ENCODE measurements at places on chromosomes 1 and 21.

DNA sequence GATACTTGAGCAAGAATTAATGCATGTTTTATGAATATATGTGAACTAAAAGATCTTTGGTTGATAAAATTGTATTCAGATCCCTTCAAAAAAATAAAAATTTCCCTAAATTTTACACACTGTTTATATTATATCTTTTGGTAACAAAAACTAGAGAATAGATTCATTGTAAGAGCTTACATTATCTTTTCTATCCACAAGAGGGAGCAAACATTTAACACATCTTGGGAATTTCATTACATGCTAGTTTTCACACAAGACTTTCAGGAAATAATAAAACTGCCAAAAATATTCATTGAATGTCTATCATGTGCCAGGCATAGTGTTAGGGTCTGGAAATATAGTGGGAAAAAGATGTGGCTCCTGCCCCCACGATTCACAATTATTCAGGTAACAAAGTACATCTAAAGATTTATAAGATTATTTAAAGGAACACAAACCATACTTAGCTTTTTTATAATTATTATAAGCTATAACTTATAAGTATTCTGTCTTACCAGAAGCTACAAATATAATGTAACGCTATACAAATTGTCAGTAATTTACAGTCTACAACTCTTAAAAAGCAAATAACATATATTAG, 30.6 kb downstream of the FAF1 start:
- DNase-seq: peak; percentile 70

- DNase-seq: no peak
Measured at GRCh38 chr1:187985897-187986654, 1157.3 kb downstream of the PLA2G4A start.

DNA sequence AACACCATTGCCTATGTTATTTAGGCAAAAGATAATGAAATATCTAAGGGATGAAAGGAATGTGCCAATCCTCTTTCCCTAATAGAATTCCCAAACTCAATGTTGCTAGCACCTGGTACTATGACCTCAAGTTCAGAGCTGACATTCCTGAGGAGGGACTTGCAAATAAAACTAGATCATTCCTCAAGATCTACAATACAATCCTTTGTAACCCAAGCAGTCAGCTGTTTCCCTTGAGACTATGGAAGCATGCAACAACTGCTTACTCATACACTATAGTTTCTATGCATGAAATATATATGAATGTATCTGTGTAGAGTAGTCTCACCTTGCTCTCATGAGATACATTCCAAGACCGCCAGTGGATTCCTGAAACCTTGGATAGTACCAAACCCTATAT, 65.0 kb downstream of the ABL2 start:
- DNase-seq: no peak

DNA sequence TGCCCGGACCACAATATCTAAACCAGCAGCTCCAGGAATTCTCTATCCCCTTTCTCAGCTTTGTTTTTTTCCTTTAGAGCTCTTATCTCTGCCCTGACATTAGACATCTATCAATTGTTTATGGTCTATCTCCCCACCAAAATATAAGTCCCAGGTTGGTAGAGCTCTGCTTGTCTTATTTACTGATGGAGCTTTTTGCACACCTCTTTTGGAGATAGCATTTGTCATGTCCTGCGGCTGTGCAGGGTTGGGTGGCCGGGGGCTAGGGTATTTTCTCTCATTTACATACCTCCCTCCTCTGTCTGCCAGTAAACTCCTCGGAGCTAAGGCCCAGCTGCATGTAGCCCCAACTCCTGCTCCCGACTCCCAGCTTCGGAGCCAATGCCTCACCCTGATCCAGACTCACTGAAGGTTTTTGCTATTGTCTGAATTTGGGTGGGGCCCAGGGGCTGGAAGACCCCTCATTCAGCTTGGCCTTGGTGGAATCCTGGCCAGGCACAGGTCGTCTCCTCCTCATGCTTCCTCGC, 11.1 kb upstream of the PDE9A start:
- DNase-seq: no peak

GRCh38 chr1:87814573-87814972, 485.9 kb downstream of the LMO4 start:
- DNase-seq: no peak

DNA sequence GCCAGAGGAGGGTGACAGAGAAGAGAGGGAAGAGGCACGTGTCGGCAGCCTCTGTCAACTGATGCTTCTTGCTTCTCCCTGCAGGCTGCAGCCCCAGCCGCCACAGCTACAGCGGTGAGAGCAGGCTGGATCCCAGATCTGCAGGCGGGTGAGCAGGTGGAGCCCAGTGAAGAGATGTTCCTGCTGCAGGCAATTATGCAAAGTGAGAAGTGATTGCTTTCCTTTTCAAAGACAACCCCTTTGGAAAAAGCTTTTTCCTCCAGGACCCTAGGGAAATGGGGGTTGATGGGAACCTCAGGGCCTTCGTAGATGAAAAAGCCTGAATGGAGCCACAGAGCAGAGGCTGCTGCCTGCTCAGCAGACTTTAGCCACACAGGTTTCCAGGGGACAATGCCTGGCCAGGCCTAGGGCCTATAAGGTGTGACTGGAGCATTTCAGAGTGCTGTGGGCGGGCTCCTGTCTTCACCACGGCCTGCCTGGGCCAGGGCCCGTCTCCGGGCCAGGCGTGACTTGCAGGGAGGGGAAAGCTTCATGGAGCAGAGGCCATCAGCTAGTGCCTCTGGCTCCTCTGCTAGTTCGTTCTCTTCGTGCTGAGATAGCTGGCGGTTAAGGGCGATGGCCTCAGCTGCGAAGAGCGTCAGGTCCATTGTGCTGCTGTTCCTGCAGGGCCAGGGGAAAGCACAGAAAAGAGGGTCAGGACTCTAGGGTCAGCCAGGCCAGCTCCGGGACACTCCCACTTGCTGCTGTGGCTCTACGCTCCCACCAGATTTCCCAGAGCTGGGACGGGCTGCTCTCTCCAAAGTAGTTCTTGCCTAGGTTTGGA, 6.9 kb upstream of the KNCN start:
- peak; percentile 19 for DNase-seq

DNA sequence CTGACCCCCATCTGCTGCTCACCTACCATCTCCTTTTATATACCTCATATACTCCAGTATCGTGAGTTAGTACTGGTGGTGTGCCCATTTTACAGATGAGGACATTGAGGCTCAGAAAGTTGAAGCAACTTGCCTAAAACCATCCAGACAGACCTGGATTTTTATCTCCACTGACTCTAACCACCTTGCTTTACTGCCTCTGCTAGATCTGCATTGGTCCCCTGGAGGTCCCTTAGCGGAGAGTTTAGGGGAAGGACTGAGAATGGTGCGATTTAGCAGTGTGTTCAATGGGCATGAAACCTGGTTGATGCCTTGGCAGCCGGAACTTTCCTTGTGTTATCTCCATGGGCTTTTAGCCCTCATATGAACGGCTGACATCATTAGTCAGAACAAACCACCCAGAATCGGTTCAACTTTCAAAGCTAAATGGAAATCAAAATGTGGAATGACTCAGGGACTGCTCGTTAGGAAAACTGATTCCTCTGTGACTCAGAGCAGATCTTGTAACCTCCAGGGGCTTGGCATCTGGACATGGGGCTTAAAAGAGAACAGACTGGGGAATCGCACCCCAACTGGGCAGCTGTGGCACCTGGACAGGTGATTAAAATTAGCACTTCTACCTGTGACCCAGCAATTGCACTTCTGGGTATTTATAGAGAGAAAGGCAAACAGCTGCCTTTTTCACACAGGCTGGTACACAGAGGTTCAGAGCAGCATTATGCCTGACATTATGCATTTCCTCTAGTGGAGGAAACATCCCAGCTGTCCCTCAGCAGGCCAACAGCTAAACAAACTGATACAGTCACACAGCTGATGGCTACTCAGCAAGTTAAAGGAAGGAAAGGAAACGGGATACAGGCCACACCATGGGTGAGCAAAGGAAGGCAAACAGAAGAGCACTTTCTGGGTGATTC, 25.3 kb downstream of the TMEM51 start:
- no peak for DNase-seq

DNA sequence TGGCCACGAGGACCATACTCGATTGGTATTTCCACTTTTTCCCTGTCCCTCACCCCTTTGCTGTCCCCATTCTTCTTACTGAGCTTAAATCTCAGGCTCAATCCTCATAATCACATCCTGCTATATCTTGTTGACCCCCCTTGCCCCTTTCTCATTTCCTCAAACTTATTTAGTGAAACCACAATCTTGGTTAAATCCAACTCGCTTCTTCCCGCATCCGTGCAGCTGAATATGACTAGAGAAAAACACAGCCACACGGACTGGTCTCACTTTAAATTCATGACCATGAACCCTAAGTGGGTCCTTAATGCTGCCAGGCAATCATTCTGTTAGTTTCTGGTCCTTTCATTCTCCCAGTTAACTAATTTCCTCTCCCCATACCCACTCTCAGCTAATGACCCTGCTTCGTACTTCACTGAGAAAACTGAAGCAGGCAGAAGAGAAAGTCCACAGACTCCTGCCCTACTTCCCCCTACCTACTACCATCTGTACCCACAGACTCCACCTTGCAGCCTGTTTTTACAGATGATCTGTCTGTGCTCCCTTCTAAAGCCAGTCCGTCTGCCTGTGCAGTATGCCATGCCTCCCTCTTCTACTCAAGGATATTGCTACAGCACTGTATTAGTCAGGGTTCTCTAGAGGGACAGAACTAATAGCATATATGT, 96.8 kb upstream of the LMO4 start:
- no peak for DNase-seq

DNA sequence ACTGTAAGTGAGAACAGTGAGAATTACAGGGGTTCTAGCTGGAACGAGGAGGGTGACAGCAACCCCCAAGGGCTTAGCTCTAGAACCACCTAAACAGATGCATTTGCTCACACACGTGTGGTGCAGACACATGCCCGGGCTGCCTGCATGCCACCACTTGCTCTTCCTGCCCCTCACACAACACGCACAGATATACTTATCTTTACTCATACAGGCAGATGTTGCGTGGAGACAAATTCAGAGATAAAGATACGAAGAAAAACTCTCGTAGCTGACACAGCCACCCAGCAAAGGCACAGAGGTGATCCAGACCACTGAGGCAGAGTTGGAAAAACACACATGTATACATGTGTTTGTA, 13.5 kb downstream of the VANGL1 start:
- peak; percentile 74 for DNase-seq

DNA sequence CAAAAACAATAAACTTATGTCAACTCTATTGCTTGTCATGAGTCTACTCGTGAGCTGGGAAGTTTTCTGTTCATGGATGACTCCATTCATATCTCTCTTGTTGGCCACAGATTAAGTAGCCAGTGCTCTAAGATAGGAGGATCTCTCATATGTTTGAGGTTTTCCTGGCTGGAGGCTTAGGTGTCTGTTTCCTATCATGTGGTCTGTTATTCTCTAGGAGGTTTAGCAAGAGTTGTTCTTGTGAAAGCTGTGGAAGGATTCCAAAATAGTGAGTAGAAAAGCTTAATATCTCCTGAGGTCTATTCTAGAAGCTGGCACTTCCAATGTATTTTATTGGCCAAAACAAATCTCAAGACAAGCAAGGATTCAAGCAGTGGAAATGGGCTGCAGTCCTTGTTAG, 5.8 kb upstream of the KRTAP20-2 start:
- no peak for DNase-seq

DNA sequence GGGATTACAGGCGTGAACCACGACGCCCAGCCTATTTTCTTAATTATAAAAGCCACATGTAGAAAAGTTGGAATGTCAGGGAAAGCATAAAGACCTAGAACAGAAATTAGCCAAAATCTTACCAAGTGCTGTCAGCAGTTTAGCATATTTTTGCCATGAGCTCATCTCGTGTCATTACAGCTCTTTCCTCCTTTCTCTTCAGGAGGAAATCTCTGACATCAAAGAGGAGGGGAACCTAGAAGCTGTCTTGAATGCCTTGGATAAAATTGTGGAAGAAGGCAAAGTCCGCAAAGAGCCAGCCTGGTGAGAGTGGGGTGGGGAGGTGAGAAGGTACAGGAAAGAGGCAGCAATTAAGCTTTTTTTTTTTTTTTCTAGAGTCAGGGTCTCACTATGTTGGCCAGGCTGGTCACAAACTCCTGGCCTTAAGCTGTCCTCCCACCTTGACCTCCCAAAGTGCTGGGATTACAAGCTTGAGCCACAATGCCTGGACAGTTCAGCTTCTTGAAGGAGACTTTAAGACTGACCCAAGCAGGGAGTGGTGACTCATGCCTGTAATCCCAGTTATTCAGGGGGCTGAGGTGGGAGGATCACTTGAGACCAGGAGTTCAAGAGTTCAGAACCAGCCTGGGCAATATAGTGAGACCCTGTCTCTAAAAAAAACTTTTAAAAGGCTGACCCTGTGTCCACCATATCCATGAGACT, 8.4 kb upstream of the BGLAP start:
- no peak for DNase-seq

GRCh38 chr1:1052003-1052840, 21.9 kb downstream of the RNF223 start:
- DNase-seq: no peak

- no peak for DNase-seq
Measured at GRCh38 chr1:54967372-54967771, 13.1 kb upstream of the TMEM61 start.

DNA sequence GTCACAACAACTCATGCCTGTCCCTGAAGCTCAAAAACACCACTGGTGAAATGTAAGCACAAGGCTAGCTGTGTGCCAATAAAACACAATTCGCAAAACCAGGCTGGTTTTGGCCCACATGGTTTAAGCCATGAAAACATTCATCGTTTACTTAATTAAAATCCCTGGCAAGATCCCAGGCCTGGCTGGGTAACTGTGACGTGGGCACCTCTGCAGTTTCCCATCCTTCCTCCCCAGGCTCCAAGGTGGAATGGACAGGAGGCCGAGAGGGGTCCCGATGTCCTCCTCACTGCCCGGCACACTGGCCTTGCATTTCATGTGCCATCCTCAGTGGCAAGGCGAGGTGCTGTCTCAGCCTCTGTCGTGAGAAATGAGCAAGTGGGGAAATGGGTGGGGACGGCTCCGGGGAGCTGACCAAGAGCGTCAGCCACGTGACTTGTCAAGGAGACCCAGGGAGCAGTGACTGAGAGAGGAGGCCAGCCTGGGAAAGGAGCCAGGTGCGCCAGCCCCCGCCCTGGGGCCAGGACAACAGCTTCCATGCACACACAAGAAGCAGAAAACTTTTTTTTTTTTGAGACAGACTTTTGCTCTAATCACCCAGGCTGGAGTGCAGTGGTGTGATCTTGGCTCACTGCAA, 153.1 kb upstream of the RAB4A start:
- DNase-seq: no peak

DNA sequence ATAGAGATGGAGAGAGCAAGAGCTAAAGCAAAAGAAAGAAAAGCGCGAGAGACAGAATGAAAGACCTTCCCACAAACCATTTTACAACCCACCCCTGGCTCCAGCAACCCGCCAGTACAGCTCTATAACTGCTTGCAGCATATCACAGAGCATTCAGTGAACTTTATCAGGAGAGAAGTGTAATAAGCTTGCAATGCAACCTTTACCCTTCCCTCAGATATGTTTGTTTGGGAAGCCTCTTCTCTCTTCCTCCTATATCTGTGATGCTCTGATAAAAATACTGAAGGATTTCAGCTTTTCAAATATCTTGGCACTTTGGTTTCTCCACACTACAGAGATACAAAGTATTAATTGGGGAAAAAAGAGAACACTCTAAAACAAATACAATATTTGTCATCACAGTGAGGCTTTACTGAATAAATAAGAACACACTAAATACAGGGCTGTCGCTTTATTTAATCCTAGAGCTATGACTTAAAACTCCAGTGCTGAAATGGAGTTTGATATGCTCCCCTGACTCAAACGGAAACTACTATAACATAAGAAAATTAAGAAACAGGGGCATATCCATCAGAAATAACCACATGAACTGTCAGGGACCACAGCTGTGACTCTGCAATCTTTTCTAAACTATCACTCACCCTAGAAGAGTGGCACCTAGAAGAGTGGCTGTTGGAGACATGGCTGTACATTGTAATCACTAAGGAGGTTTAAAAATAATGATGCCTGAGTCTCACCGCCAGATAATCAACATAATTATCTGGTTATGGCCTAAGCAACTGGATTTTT, 6.7 kb downstream of the CRP start:
- no peak for DNase-seq
